Sigmoid colon (tissue), 7 donors: ENCODE measurements at places on chromosomes 7 and 10. TPM values are rescaled to one million over a fixed set of nuclear protein-coding genes. Genes with fewer than 3 reads are reported as not detected.

DNA sequence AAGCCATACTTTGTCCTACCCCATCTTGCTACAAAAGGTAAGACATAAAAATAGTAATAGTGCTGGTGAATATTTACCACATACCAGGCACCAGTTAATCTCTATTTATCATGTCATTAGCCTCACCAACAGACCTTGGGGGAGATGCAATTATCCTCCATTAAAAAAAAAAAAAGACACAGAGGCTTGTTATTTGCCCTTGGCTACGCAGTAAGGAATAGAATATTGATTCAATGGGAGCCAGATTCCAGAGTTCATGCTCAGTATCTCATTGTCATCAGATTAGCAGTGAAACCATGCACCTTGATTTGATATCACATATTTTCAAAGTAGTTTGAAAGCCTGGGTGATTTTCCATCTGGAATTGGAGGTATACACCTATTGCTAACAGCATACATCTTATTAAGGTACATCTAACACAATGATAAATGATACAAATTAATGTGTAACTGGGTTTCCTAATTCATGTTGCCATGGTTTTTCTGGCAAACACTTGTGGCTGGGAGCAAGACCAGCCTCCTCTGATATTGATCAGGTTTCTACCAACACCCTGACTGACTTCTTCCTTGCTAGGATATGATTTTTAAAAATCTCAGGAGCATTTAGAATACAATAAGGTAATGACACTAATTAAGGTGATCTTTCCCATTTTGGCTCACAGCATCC, 67.1 kb upstream of the PRR15 start:
- no peak overlapping the region for H3K4me3 ChIP-seq
- no peak overlapping the region for H3K27ac ChIP-seq
- no peak for DNase-seq
- H3K27me3 ChIP-seq = no peaks in the 10 kb centered on the region
- H3K4me1 ChIP-seq = peaks cover 4% of the 10 kb centered on the region

- peak overlapping the region; percentile 82 for H3K27ac ChIP-seq
- H3K36me3 ChIP-seq = no peaks in the 10 kb centered on the region
- no peak for DNase-seq
- peak overlapping the region; percentile 94 for H3K4me3 ChIP-seq
- H3K27me3 ChIP-seq = no peaks in the 10 kb centered on the region
Observed at GRCh38 chr7:74288034-74288881, 949 bp upstream of the CLIP2 start.

- no peak overlapping the region for H3K27ac ChIP-seq
- H3K27me3 ChIP-seq = no peaks in the 10 kb centered on the region
- no peaks in the 10 kb centered on the region for H3K4me1 ChIP-seq
- no peak overlapping the region for H3K4me3 ChIP-seq
Observed at GRCh38 chr10:7365027-7365745, 45.6 kb downstream of the SFMBT2 start.

GRCh38 chr7:81210137-81211064, 291.6 kb upstream of the SEMA3C start:
- peaks cover 22% of the 10 kb centered on the region for H3K4me1 ChIP-seq
- H3K27me3 ChIP-seq = no peaks in the 10 kb centered on the region
- H3K4me3 ChIP-seq = no peak overlapping the region
- no peaks in the 10 kb centered on the region for H3K36me3 ChIP-seq
- DNase-seq = no peak
- H3K27ac ChIP-seq = no peak overlapping the region

GRCh38 chr7:72080865-72081510, 331.1 kb downstream of the CALN1 start:
- H3K4me3 ChIP-seq = no peak overlapping the region
- H3K4me1 ChIP-seq = no peaks in the 10 kb centered on the region
- DNase-seq = no peak
- no peaks in the 10 kb centered on the region for H3K36me3 ChIP-seq

DNA sequence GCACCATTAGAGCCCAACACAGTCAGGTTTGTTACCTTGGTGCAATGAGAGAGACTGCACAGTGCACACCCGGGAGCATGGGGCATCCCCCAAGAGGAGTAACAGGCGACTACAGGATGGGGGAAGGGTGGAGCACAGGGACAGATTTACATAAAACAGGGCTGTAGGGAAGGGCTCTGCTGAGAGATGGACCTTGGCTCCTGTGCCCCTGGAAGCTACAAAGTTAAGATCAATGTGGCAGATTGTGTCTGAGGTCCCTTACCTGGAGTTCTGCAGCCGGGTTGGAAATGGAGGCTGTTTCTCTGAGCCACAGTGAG, 13.7 kb upstream of the SLC18A3 start:
- H3K36me3 ChIP-seq = no peaks in the 10 kb centered on the region
- no peaks in the 10 kb centered on the region for H3K4me1 ChIP-seq
- no peak for DNase-seq
- H3K27me3 ChIP-seq = peaks cover 1% of the 10 kb centered on the region
- H3K27ac ChIP-seq = no peak overlapping the region

- H3K4me1 ChIP-seq = peaks cover 14% of the 10 kb centered on the region
- H3K27me3 ChIP-seq = peaks cover 5% of the 10 kb centered on the region
- H3K36me3 ChIP-seq = no peaks in the 10 kb centered on the region
Observed at GRCh38 chr7:103445228-103446048, 569 bp downstream of the SLC26A5 start.

Gene TLX1
- 0.07 TPM for polyA plus RNA-seq

Gene GJD4
- not detected for polyA plus RNA-seq
